ENCODE measurements at places on chromosomes 5 and 9.

DNA sequence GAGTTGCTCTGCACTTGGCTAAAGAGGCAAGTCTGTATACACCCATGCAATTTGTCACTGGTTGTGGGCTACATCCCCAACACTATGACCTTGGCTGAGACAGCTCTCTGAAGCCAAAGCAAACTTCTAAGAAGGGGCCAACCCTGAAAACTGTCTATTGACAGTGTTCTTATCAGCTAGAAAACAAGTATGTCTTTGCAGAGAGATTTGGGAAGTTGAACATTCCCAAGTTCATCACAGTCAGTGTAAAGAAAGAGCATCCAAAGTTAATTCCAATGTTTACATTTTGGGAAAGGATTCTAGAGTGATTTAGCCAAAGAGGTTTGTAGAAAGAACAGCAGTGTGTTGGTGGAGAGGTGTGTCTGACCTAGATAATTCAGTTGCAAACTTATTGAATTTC lies 711.1 kb upstream of the CHD1 start:
- no peak for DNase-seq

- no peak for DNase-seq
Observed at GRCh38 chr9:19969721-19970120, 180.9 kb upstream of the SLC24A2 start.

DNA sequence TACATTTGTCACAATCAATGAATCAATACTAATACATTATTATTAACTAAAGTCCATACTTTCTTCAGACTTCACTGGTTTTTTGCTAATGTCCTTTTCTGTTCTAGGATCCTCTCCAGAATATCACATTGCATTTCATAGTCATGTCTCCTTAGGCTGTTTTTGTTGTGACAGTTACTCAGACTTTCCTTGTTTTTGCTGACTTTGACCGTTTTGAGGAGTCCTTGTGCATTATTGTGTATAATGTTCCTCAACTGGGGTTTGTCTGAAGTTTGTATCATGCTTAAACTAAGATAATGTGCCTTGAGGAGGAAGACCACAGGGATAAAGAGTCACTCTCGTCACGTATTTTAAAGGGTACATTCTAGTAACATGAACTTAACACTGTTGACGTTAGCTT lies 376.9 kb downstream of the NTRK2 start:
- no peak for DNase-seq

DNA sequence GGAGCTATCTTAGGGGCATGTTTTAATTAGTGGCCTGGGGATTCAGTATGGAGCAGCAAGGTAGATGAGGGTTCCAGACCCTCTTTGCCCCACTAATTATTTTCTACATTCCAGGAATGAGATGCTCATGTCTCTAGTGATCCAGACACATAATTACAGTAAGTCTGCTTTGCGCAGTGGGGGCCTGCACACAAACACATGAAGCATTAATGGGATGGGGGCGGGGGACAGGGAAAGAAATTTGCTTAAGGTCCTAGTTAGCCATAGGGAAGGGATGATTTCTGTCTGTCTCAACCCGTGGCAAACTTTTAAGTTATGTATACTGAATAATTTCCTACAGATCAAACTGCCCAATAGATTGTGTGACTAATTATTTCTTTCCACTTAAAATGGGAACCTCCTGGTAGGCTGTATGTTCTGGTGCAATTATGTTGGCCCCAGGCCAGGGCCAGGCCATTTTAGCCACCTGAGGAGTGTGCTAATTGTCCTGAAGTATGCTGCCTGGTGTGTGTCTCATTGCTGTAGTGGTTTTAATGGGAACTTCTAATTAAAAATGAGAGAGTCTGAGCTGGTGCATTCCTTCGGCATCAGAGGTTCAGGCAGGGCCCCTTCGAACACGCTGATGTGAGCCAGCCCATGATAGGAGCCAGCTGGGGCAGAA lies 134.4 kb downstream of the PTTG1 start:
- DNase-seq = no peak

DNA sequence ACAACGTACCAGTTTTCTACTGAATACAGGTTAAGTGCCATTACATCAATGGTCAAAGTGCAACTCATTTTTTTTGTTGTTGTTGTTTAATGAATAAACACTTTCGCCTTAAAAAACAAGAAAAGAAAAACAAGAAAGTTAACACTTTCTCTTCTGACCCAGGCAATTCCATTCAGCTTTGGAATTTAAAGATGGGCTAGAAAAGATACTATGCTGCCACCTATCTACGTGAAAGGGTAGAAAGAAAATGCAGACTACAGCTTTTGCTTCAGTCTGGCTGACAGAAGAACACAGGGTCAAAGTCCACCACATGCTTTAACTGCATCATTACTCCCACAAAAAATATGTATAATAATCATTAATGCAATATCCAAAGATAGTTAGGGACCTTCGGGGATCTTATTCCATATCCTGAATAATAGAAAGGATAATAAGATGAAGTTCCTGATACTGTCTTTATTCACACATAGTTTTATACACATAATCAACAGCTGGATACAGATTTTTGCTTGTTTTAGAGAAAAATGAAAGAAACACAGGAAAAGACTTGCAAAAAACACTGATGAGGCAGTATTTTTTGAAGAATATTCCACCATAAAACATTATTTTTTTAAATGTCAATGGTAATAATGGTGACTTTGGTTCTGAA lies 40.4 kb downstream of the ZDHHC21 start:
- peak; percentile 29 for DNase-seq

- DNase-seq = no peak
Observed at GRCh38 chr9:36035006-36035405, 1.7 kb upstream of the RECK start.

- peak; percentile 24 for DNase-seq
Observed at GRCh38 chr5:124948062-124948753, 201.8 kb upstream of the ZNF608 start.

- DNase-seq = no peak
Observed at GRCh38 chr9:89609426-89610006, 4.7 kb downstream of the GADD45G start.

DNA sequence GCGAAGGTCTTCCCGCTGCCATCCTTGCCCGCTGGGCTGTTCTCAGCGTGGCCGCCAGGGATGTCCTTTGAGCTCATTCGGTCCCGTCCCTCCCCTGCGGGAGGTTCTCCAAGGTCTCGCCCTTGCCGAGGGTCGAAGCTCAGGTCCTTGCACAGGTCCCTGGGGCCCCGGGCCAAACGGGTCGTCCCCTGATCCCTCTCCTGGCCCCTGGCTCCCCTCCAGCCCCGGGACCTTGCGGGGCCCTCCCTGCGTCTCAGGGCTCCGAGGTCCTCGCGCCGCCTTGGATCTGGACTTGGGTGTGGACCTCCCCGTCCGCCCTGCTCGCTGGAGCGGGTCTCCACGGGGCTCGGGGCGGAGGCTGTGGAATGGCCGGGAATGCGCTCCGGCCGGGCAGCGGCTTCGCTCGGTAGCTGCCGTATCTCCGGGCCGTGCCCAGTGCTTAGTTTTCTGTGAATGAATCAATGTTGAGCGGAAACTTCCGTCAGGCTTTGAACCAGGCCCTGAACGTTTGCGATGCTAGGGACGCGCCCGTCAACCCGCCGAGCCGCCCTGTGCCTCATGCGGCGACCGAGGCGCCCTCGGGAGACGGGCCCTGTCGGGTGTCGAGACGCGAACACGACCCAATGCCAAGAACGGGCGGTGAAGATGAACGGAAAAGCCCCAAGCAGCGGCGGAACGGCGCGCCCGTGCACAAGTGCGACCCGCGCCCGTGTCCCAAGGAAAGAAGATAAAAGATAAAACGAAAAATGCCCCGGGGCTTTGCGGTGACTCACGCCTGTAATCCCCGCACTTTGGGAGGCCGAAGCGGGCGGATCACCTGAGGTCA lies 780 bp downstream of the RNU6ATAC start:
- DNase-seq = peak; percentile 52

DNA sequence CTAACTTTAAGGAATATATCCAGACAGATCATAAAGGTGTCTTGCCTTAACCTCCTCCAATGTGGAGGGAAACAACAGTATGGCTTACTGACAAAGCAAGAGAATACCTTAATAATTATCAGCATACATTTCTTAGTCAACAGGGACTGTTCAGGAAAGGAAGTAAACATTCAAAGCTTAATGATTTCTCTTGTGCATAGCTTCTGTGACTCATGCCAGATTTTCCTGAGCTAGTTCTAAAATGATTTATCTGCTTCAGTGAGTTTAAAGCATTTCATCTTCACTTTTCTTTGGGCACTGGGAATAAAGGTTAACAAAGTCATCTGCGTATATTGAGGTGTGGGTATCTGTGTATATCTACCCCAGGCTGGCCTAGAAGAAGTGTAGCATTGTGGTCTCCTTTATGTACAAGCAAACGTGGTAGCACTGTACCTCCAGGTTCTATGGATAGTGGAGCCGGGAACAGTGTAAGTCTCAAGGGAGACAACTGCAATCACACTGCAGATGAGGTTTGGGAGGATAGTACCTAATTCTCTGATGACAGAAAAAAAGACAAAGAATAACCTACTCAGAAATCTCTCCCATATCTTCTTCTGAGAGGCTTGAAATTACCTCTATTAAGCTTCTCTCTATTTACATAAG lies 284.1 kb downstream of the HCN1 start:
- DNase-seq = peak; percentile 40

GRCh38 chr9:15851766-15852165 lies 298.9 kb downstream of the CCDC171 start:
- no peak for DNase-seq

DNA sequence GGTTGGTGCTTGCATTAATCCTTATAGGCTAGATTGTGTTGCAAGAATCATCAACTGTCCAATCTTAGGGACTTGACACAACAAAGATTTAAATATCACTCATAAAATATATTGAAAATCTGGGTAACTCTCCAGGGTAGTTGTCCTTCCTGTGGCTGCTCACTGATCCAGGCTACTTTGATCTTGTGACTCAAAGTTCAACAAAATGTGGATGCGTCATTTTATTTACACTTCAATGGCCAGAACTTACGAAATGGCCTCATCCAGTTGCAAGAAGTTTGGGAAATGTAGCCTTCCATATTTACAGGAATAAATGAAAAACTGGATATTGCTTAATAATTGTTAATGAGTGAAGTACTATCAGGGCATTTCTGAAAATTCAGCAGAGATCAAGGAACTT lies 235.5 kb upstream of the ACTBL2 start:
- DNase-seq = no peak

DNA sequence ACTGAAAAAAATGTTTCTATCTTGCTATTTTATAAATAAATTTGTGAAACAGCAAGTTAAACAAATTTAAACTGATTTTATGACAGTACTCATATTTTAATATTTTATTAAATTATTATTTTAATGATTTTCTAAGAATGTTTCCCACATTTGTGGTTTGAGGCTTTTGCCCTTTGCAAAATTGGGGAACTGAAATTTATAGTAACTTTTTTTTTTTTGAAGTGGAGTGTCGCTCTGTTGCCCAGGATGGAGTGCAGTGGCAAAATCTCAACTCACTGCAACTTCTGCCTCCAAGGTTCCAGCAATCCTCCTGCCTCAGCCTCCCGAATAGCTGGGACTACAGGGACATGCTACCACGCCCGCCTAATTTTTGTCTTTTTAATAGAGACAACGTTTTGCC lies 7.2 kb upstream of the ADGRV1 start:
- DNase-seq = no peak

- no peak for DNase-seq
Observed at GRCh38 chr9:72931437-72931836, 21.4 kb downstream of the ALDH1A1 start.

- no peak for DNase-seq
Observed at GRCh38 chr9:561427-561826, 280.1 kb upstream of the DMRT1 start.

DNA sequence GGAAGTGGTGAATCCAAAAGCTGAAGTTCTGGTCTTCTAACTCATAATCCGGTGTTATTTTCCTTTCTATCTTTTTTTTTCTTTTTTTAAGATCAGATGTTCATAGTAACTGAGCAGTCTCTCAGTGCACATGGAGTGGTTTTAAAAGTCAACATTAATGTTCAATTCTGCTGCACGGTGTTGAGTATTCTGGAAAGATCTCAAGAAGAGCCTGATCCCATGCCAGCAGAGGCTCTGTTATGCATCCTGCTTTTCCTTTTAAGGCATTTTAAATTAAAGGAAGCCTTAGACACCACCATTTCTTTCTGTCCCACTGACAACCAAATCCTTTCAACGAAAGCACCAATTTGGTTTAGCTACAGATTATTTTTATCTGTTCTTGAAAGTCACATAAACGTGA lies 33.4 kb downstream of the SEMA5A start:
- no peak for DNase-seq

DNA sequence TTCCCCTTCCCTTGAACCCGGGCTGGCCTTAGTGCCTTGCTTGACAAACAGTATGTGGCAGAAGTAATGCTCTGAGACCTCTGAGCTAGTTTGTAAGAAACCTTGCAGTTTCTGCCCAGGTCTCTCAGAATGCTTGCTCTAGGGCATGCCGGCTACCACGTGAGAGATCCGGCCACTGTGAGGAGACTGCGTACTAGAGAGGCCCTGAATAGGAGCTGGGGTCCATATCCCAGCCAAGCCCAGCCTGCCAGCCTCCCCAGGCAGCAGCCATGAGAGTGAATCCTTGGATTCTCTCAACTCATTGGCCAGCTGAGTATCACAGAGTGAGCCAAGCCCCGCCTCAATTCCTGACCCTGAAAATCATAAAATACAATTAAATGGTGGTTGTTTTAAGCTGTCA lies 16.0 kb upstream of the COL15A1 start:
- DNase-seq = no peak

DNA sequence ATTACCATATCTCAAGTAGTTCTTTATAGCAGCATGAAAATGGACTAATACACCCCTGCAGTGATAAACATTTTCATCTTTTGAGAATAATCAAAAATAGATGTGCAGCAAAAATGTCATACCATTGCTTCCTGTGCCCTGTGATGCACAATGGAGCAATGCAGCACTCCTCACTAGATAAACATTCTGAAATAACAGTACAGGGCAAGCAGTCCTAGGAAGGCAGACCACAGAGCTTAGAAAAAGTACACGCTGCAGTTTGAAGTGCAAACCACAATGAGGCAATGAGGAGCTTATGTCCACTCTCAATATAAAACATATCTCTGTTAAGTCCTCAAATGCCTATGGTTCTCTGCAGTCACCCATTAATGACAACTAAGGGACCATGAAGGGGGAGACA lies 367.6 kb downstream of the PDE4D start:
- DNase-seq = peak; percentile 10

- DNase-seq = no peak
Observed at GRCh38 chr9:79946712-79947111, 374.9 kb downstream of the TLE4 start.

GRCh38 chr5:175740014-175740413 lies 82.1 kb downstream of the HRH2 start:
- no peak for DNase-seq

GRCh38 chr9:74554751-74555419 lies 57.8 kb downstream of the RORB start:
- no peak for DNase-seq
